Omental fat pad (tissue), 4 donors: ENCODE measurements at places on chromosomes 4 and X.

DNA sequence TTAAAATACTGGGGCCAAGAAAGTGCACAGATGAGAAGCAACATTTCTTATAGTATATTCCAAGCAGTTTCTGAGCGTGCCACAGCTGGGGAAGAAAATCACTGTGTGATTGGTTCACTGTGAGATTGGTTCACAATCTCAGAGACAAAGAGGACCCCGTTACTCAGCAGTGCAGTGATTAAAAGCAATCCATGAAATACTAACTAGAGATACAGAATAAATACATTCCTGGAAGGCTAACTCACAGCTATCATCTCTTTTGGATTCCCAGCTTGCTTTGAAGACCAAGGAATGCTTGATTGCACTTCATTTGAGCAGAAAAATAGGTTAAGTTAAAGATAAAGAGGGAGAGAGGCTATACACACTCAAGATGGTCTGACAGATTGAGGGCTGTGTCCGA is 132.1 kb upstream of the RAPGEF2 start:
- DNase-seq, result no peak

- no peak for DNase-seq
Observed at GRCh38 chr4:184459413-184459812, 14.9 kb downstream of the IRF2 start.

GRCh38 chr4:34720571-34720970 is 1523.7 kb downstream of the ARAP2 start:
- no peak for DNase-seq

GRCh38 chr4:102527695-102528283 is 26.6 kb downstream of the NFKB1 start:
- no peak for DNase-seq

- DNase-seq, result no peak
Observed at GRCh38 chr4:79088946-79089691, 149.9 kb upstream of the PAQR3 start.

- no peak for DNase-seq
Observed at GRCh38 chrX:115413246-115413878, 123.8 kb downstream of the LUZP4 start.

DNA sequence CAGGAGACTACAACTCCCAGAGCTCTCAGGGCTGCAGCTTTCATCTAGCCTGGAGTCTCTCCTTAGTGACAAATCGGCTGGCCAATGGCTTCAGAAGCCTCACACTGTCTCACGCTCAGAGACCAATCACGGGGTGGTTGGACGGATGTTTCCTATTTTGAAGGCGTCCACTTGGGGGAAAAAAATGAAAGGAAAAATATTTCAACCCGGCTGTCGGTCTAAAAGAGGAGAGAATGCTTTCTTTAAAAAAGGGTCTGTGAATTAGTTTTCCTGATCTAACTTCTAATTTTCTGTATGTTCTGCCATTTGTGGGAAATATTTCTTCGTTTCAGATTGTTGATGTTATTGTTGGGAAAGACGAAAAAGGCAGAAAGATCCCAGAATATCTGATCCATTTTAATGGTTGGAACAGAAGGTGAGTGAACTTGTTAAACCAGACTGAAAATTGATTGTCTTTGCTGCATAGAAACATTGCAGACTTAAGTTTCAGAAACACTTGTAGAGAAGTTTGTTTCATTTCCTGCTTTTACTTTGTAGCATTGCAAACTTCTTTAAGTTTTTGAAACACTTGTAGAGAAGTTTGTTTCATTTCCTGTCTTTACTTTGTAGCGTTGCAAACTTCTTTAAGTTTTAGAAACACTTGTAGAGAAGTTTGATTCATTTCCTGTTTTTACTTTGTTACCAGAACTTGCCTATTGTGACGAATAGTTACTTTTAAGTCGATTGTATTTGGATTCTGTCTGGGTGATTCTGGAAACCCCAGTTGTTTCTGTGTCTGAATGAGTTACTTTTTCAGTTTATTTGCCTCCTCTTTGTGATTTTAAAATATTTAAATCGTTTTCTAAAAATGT is 1.6 kb downstream of the MSL3 start:
- no peak for DNase-seq

DNA sequence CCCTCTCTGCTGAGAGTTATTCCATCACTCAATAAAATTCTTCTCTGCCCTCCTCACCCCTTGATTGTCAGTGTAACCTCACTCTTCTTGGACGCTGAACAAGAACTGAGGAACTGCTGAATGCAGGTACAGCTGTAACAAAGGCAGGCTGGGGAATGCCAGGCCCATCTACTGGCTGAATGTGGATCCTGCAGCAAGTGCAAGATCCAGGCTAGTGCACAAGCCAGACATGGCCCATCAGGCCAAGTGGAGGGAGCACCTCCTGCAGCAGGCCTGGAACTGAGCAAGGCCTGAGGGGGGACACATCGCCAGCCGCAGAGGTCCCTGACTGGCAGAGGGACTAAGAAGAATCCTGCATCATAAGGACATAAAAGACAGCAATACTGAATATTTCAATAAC is 411.8 kb upstream of the PCDH10 start:
- DNase-seq, result no peak

- no peak for DNase-seq
Observed at GRCh38 chr4:5019274-5019673, at the start of gene CYTL1. TSS of gene CYTL1 (minus strand) at chr4:5019458. CDS start at chr4:5019445, 13 bp downstream.

DNA sequence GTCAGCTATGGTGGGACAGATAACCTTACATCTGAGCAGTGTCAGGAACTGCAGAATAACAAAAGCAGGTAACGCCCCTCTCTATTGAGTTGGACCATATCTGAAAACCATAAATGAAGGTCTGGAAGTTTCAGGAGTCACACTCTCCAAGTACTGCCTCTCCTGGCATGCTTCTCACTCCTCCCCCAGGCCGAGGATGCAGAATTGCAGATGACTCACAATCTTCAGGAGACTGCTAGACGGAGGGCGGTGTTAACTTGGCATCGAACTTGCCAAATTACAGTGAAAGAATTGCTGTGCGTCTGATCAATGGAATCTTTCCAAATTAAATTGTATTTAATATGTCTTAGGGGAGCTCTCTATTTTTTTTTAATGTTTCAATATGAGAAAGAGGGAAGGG is 67.1 kb upstream of the TRIM2 start:
- DNase-seq, result no peak

DNA sequence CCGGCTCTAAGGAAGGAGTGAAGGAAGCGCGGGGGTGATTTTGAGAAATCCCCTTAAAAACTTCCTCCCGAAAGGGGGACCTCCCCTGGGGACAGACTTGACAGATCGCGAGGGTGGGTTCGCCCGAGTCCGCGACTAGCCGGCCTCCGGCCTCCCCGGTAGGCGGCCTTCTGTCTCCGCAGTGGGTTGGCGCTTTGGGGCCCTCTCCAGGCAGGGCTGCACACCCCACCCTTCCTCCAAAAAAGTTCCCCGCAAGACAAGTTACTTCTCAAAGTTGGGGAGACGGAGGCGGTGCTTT is 24.8 kb downstream of the HOPX start:
- no peak for DNase-seq

DNA sequence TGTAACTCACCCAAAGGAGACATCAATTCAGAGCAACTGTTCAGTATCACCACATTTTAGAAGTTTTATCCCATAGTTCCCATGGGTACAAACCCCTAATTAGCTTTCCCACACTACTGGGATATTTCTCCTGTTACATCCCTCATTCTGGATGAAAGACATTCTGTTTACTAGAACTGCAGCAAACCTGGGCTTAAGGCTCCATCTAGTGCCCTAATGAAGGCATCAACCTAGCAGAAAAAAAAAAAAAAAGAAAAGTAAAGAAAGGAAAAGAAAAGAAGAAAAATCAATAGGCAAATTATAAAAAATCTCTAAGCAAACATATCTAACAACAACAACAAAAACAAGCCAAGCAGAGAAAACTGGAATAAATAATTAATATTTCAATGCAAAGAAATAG is 133.7 kb upstream of the CPXCR1 start:
- DNase-seq, result no peak

- DNase-seq, result no peak
Observed at GRCh38 chr4:27789773-27790172, 929.1 kb downstream of the STIM2 start.

DNA sequence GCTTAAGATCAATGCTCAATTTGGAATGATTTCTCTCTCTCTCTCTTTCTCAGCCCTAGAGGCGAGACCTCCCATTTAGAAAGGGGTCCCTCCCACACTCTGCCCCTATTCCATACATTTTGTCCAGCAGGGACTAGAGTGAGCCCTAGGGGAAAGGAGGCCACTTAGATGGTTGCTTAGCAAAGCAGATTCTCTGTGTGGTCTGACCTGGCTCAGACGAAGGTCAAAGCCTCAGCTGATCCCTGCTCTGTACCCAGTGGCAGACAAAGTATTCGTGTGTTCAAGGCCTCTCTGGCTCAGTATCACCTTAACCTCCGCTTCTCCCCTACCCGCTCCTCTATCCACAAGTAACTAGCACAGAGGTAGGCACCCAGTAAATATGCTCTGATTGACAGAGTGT is 78.4 kb downstream of the HPRT1 start:
- DNase-seq, result no peak

- no peak for DNase-seq
Observed at GRCh38 chr4:146165840-146166239, 9.7 kb upstream of the LSM6 start.

GRCh38 chrX:66023385-66024091 is 16.3 kb downstream of the VSIG4 start:
- DNase-seq, result no peak

- DNase-seq, result peak; percentile 71
Observed at GRCh38 chr4:129641179-129641578, 545.2 kb downstream of the C4orf33 start.

- no peak for DNase-seq
Observed at GRCh38 chrX:52839137-52839536, 28.1 kb downstream of the XAGE5 start.

- no peak for DNase-seq
Observed at GRCh38 chr4:39390603-39391002, 16.1 kb upstream of the KLB start.

DNA sequence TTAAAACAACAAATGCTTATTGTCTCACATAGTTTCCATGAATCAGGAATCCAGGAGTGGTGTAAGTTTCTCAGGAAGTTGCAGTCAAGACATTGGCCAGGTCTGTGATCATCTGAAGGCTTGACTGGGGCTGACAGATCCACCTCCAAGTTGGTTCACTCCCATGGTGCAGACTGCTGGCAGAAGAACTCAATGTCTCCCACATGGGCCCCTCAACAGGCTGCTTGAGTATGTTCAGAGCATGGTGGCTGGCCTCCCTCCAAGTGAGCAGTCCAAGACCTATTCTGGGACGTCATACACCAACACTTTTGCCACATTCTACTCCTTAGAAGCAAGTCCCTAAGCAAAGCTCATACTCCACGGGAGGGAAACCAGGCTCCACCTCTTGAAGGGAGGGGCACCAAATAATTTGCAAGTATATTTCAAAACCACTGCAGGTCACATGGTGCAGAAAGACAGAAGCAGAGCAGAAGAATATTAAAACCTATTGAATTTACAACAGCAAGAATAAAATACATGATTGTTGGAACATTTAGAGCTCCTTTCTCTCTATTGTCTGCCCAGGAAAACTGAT is 35.3 kb downstream of the LGI2 start:
- no peak for DNase-seq

DNA sequence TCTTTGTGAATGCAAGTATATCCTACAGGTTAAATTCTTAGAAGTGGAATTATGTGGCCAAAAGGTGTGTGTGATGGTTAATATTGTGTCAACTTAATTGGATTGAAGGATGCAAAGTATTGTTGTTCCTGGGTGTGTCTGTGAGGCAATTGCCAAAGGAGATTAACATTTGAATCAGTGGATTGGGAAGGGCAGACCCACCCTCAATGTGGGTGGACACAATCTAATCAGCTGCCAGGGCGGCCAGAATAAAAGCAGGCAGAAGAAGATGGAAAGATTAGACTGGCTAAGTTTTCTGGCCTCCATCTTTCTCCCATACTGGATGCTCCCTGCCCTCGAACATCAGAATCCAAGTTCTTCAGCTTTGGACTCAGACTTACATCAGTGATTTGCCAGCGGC is 76.2 kb upstream of the GBA3 start:
- DNase-seq, result no peak

DNA sequence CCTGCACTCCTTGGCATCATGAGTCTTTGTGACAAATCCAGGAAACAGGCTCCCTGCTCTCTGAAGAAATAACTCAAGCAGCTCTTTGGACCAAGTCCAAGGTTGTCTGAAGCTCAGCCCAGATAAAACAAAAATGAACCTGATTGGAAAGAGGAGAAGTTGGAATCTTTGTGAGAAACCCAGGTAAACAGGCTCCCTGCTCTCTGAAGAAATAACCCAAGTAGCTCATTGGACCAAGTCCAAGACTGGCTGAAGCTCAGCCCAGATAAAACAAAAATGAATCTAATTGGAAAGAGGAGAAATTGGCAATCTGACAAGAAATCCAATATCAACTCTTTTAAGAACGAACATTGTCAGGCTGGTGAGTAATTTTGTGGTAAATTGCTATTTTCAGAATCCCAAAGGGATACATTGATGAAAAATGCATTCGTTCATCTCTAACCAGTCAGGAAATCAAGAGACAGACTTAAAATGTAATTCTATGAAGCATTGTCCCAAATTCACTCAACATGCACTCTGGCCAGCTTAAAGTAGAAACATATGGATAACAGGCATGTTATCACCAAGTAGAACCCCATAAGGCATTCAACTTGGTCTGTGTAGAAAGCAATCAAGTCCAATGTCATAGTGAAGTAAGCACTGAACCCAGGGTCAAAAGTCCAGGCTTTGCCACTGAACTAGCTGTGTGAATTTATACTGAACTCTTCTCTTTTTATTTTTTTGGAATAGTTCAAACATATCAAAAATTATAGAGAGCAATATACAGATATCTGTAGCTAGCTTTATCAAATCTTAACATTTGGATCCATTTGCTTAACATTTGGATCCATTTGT is 16.8 kb upstream of the NFXL1 start:
- DNase-seq, result no peak

- DNase-seq, result no peak
Observed at GRCh38 chrX:31093639-31093975, 21.8 kb upstream of the FTHL17 start.

- no peak for DNase-seq
Observed at GRCh38 chr4:103664436-103665075, 55.2 kb downstream of the TACR3 start.

- DNase-seq, result no peak
Observed at GRCh38 chr4:71494539-71494938, 155.7 kb downstream of the SLC4A4 start.

GRCh38 chrX:3599802-3600430 is 113.5 kb downstream of the PRKX start:
- DNase-seq, result no peak

- DNase-seq, result no peak
Observed at GRCh38 chr4:25750874-25751273, 95.2 kb downstream of the SLC34A2 start.

DNA sequence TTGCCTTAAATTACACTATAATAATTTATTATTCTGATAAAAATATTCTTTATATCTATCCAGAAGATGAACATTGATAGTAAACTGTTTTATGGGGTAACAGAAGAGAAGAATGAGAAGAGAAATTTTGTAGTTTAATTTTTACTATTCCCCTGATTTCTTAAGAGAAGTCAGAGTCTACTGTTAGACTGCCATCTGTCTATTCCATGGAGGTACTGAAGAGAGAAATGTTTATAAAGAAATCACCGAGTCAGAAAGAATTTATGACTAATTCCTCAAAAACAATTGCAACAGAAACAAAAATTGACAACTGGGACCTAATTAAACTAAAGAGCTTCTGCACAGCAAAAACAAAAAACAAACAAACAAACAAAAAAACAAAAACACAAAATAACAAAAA is 149.9 kb downstream of the FGF16 start:
- no peak for DNase-seq
